Uterine smooth muscle cell (primary cell): ENCODE measurements at places on chromosomes 16 and 17. TPM values are rescaled to one million over a fixed set of nuclear protein-coding genes. Genes with fewer than 3 reads are reported as not detected.

PRSS27 gene
- total RNA-seq: 0.66 and 0.75 TPM in 2 replicates

KRTAP1-3 gene
- not detected in 2 replicates for total RNA-seq

DHX40 gene
- 55.9 and 67.7 TPM in 2 replicates for total RNA-seq

CSH1 gene
- not detected in 2 replicates for total RNA-seq

TMEM114 gene
- not detected in 2 replicates for total RNA-seq

OTOP2 gene
- not detected in 2 replicates for total RNA-seq
